ENCODE measurements at places on chromosomes 16 and 17.

DNA sequence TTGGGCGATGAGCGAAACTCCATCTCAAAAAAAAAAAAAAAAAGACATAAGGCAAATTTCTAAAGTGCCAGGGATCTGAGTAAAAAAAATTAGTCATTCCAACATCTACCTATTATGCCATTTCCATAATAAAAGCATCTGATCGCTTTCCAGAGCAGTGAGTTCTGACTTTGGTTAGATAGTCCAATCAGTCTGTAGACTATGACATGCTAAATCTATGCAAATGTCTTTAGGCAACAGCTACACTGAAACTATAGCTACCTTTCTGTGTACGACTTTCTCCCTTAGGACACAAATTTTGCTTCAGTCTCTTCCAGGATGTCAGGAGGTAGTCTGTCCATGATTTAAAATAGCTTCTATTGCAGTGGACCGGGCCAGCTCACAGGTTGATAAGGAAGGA is 58.9 kb upstream of the ARHGAP44 start:
- no peak for DNase-seq

GRCh38 chr16:75250809-75251279 is 580 bp downstream of the BCAR1 start:
- no peak for DNase-seq

DNA sequence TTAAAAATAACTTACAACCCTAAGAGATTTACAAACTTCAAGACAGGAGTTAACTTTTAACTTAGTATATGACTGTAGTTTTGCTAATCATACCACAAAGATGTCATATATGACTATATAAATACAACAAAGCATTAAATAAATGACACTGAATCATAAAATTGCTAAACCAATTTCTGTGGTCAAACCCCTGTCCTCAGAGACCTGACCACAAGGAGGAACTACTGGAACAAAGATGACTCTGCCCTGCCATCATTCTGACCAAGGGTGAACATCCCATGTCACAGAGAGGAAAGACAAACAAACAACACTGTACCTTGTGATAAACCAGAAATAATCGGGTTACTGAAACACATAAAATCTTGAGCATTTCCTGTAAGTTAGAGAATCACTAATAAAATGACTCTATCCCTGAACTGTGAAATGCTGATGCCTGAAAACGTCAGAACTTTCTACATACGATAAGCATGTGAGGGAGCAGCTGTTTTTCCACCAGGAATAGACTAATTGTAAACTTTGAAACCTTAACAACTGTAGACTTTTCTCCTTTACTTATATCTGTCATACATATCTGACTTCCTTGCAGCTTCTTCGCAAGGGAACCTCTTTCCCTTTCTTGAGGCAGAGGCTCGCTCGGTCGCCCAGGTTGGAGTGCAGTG is 47.9 kb downstream of the WDR59 start:
- peak; percentile 37 for DNase-seq

DNA sequence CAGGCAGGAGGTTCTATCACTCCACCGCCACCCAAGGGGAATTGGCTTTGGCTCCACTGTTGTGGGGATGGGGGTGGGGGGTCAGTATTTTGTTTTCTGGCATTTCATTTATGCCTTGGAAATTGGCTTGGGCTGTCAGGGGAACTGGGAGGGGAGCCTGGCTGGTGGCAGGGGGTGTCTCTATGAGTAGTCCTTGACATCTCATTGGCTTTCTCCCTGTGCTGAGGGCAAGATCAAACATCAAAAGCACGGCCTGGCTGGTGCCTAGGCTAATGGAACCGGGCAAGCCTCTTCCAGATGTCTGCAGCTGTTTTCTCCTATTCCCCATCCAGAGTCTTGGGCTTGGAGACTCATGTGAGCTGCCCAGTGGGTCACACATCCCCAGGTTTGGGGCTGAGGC is 17.4 kb upstream of the NGFR start:
- no peak for DNase-seq

DNA sequence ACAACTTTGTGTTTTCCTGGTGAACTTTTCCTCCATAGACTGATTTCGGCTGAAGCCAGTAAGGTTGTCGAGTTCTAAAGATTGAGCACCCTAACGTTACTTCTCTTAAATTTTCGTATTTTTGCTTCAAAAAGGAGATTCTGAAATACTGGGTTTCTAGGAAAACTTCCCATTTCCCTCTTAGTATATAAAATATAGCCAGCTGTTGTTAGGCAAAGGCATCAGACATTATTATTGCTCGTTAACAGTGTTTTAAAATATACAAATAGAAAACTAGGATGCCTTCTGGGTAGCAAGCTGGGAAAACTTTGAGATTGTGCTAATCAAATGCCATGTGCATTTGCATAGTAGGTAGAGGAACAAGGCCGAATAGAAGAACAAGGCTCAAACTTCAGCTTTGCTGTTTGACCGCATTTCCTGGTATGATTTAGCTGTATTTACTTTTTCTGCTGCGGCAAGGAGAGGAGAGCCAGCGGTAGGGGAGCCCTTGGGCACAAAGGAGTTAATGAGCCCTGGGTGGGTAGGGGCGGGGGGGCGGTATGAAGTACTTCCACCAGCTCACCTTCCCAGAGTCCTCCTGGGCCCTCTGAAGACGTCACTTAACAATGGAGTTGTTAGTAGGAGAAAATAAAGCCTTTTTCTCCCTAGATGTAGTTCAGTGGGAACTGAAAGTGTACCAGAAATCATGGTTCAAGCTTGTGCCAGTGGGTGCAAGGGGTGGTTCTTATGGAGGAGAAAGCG is 151.9 kb downstream of the MSI2 start:
- DNase-seq = no peak

DNA sequence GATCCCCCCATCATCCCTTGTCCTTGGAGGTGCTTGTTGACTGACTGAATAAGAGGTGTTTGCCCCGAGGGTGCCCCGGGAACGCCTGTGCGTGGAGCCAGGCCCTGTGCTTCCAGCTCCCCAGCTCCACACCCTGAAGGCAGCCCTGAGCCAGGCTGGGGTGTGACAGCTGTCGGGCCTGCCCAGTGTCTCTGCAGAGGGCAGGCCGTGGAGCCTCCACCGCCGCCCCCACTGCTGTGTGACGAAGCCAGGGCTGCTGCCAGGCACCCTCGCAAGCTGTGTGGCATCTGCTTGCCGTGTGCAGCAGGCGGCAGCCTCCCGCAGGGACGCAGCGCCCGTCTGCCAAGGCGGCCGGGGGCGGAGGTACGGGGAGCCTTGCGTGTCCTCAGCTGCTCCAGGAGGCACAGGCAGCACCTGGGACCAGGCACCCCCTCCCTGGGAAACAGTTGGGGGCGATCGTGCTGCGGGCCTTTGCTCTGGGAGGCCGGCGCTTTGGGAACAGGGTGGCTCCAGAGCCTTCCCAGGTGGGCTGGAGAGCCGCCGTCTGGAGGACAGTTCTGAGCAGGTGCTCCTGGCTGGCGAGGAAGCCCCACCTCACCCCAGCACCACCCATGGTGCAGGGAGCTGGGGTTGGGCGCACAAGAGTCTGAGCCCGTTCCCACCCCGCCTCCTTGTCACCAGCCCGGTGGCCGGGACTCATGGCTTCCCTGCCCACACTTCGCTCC is 26.6 kb downstream of the GSE1 start:
- DNase-seq = no peak
